ENCODE measurements at places on chromosomes 3 and 15. TPM values are rescaled to one million over a fixed set of nuclear protein-coding genes. Genes with fewer than 3 reads are reported as not detected.

The GPR149 gene
- total RNA-seq: not detected

- H3K4me1 ChIP-seq: peaks cover 13% of the 10 kb centered on the region
- H3K4me3 ChIP-seq: no peak overlapping the region
- no peak overlapping the region for H3K27ac ChIP-seq
Measured at GRCh38 chr3:149080011-149080698, 6.2 kb downstream of the HLTF start.

DNA sequence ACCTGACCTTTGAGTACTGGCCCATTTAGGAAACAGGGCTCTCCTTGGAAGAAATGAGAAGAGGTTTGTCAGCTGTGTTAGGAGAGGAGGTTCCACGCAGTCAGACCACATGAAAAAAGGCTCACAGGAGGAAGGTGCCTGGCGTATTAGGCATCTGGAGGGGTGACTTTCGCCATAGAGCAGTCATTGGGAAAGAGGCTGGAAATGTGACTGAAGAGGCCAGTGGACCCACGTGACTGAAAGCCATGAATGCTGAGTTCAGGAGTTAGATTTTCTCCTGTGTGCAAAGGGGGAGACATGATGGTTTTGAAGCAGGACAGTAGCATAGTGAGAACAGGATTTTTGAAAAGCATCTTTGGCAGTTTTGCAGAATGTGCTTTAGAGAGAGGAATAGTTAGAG is 29.7 kb upstream of the RNF7 start:
- no peak for DNase-seq
- peaks cover 9% of the 10 kb centered on the region for H3K27me3 ChIP-seq
- H3K4me1 ChIP-seq: no peaks in the 10 kb centered on the region
- H3K36me3 ChIP-seq: no peaks in the 10 kb centered on the region

- peak; percentile 57 for DNase-seq
- peaks cover 11% of the 10 kb centered on the region for H3K27me3 ChIP-seq
- no peak overlapping the region for H3K27ac ChIP-seq
- H3K36me3 ChIP-seq: peaks cover 2% of the 10 kb centered on the region
Measured at GRCh38 chr3:101963902-101964362, 114.6 kb downstream of the NFKBIZ start.

DNA sequence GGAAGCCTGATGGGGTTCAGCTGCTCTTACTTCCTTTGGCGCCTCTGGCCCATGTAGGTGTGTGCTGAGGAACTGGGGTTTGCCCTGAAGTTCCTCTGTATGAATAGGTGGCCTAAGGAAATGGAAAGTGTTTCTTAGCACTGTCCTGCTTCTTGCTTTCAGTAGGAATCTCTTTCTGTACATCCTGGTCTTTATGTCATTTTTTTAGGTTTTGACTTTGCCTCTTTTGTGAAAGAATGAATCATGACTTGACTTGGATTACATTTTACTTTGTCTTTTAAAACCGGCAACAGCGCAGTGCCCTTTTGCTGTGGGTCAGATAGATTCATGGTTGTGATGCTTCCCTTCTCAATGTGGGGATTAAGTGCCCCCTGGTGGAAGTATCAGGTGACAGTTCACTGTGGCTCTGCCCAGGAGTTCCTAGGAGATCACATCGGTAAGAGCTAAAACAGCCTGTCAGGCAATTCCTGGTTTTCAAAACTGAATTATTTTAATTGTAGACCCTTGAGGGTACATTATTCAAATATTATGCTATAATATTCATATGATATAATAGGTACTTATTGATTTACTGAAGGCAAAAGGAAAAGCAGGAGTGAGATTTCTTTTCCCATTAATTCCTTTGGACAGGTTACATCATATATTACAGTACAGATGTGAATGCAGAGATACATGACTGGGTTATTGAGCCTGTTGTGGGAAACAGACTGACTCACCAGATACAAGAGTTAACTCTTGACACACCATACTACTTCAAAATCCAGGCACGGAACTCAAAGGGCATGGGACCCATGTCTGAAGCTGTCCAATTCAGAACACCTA is 95.4 kb downstream of the HCN4 start:
- no peak overlapping the region for H3K27ac ChIP-seq
- no peaks in the 10 kb centered on the region for H3K36me3 ChIP-seq
- peaks cover 4% of the 10 kb centered on the region for H3K4me1 ChIP-seq
- DNase-seq: peak; percentile 83
- H3K27me3 ChIP-seq: no peaks in the 10 kb centered on the region
- no peak overlapping the region for H3K4me3 ChIP-seq

- DNase-seq: no peak
- no peaks in the 10 kb centered on the region for H3K4me1 ChIP-seq
- no peak overlapping the region for H3K4me3 ChIP-seq
- H3K36me3 ChIP-seq: no peaks in the 10 kb centered on the region
- H3K27me3 ChIP-seq: peaks cover 2% of the 10 kb centered on the region
- no peak overlapping the region for H3K27ac ChIP-seq
Measured at GRCh38 chr15:73550190-73550589, 83.0 kb downstream of the NPTN start.

DNA sequence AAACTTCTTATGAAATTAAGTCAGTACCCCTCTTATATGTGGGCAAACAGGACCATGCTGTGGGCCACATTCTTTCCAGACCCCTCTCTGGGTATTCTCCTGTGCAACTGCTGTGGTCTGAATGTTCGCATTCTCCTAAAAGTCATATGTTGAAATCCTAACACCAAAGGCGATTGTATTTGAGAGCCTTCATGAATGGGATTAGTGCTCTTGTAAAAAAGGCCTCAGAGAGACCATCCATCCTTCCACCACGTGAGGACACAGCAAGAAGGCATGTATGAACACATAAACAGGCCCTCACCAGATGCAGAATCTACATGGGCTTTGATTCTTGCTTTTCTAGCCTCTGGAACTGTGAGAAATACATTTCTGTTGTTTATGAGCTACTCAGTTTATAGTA is 68.0 kb upstream of the NAALADL2 start:
- no peak for DNase-seq
- no peaks in the 10 kb centered on the region for H3K4me1 ChIP-seq
- no peak overlapping the region for H3K4me3 ChIP-seq

DNA sequence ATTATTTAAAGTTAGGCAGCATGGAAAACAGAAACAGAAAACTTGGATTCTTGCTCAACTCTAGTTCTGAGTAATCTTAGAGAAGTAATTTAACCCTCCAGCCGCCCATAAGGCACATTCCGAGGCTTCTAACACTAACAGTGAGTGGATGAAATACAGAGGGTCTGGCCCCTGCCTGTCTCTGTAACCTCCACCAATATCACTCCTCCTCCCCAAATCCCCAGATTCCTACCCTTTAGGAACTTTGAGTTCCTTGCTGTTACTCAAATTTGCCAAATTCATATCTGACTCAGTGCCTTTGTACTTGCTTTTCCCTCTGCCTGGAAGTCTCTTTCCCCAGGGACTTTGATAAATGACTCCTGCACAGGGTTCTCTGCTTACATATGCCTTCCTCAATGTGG is 112.5 kb upstream of the TGFBR2 start:
- no peaks in the 10 kb centered on the region for H3K27me3 ChIP-seq
- peaks cover 11% of the 10 kb centered on the region for H3K4me1 ChIP-seq
- H3K27ac ChIP-seq: no peak overlapping the region
- no peak for DNase-seq
